ENCODE measurements at places on chromosomes 2 and 18.

- no peak for DNase-seq
Observed at GRCh38 chr2:22703286-22703920, 681.6 kb upstream of the KLHL29 start.

DNA sequence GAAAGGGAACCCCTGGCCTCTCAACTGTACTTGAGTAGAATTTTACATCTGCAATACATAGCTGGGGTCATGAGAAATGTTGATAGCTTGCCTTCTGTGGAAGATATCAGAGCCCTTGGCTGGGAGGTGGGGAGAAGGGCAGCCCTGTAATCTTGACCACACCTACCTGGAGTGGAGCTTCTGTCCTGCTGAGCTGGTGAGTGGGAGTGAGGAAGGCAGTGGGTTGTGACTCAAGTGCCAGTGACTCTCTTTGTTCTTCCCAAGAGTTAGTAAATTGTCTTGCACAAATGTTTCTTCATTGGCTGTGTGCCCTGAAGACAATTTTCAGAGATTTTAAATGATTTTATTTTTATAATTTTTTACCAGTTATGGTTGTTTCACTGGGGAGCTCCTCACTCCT lies 277.3 kb downstream of the MBD5 start:
- no peak for DNase-seq

DNA sequence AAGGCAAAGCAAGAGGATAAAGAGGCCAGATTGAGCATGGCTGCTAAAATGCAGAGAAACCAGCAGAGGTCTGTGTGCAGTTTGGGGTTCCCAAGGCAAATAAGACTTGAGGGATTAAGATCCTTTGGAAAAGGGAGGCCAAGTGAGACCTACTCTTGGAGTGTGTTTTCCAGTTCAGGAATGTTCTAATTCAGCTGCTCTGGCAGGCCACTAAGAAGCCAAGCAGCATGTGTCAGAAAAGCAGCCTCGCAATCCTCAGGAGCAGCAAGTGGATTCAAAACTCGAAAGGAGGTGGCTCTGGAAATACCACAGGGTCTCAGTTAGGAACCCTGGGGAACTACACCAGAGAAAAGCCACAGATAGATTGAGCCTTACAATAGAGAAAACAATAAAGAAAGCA lies 569.2 kb downstream of the METTL4 start:
- no peak for DNase-seq

- DNase-seq: no peak
Observed at GRCh38 chr18:9982711-9983110, 68.9 kb downstream of the VAPA start.

Measured in stimulated activated naive CD4-positive, alpha-beta T cell treated with Interleukin-2 at 50 U/mL for 16 hours (primary cell).